ENCODE measurements at places on chromosomes 4 and X.

GRCh38 chr4:183012879-183013729 is 86.0 kb upstream of the WWC2 start:
- no peak for DNase-seq

GRCh38 chrX:8034058-8034457 is 106.8 kb upstream of the PNPLA4 start:
- DNase-seq = no peak

- DNase-seq = no peak
Measured at GRCh38 chr4:40255393-40256281, 58.8 kb downstream of the RHOH start.

DNA sequence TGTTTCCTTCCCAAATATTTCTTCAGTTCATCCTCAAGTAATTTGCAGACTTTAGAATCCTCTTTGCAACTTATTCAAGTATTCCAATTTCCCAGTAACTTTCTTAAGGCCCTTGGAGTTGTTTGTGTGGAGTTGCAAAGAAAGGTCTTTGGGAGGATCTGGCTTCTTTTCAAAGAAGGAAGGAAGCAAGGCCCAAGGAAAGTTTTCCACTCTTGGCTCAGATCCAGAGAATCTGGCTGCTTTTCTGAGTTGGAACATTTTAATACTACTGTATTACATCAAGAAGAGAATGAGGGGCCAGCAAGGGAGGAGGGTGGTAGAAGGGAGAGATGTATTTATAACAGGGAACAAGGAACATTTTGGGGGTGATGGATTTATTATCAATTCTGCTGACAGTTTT is 10.5 kb downstream of the CDX4 start:
- DNase-seq = no peak

GRCh38 chr4:173560896-173561295 is 30.9 kb upstream of the HAND2 start:
- DNase-seq = no peak

DNA sequence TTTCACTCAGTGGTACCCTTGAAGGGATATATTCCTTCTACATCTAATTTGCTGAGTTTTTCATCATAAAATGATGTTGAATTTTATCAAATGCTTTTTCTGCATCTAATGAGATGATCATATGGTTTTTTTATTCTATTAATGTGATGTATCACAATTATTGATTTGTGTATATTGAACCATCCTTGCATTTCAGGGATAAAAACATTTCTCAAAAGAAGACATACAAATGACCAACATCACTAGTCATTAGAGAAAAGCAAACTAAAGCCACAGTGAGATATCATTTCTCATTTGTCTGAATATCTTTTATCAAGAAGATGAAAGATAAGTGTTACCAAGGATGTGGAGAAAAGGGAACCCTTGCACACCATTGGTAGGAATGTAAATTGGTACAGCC is 65.7 kb upstream of the MXD4 start:
- DNase-seq = no peak

DNA sequence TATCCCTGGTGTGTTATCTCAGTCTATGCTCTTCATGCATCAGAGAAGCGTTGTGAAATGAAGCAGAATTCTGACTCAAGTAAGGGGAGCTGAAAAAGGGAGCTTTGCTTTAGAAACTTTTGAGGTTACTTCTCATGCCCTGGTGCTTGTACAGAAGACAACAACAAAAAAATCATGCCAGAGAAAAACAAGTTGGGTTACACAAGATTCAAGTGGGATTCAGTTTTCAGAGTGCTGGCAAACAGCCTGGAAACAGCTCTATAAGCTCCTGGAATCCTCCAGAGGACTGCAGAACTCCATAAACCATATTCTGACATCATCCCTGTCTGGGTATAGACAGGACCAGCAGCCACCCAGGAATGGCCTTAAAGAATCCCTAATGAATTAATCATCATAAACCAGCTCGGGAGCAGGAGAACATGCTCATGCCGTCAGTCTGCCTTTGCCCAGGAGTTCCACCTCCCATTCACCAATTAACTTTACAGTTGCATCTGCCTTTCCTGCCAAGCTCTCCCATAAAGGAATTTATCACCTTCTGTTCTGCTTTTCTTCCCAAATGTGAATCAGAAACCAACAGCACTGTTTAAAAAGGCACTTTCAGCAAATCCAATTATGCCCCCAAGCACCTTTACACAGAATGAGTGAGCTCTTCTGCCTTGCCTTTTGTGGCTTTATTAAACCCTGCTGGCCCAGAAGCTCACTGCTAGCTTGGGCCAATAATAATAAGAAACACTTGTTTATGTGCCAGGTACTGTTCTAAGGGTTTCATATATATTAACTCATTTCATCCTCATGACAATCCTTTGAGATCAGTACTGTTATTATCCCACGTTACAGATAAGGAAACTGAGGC is 54.5 kb upstream of the FBXW7 start:
- DNase-seq = no peak

DNA sequence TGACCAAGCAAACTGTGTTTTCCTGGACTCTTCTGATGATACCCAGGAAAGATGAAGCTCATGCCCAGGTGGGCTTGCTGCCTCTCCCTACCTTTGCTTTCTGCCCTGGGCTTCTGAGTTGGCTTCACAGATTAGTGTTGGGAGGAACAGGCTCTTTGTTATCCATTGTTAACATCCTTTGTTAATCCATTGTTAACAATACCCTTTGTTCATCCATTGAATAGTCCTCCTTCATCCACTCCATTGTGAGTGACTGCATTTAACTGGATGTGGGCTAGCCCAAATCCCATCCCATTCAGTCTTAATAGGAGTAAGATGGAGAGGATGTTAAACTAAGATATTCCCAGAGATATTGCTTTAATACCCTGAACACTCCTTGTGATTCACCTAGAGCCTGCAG is 199.0 kb upstream of the LNX1 start:
- no peak for DNase-seq

GRCh38 chr4:101762025-101762424 is 28.5 kb upstream of the BANK1 start:
- DNase-seq = no peak

- DNase-seq = no peak
Measured at GRCh38 chr4:55397520-55398321, 2.0 kb downstream of the TMEM165 start.

- no peak for DNase-seq
Measured at GRCh38 chr4:189302719-189303118, 638.0 kb upstream of the FRG1 start.

DNA sequence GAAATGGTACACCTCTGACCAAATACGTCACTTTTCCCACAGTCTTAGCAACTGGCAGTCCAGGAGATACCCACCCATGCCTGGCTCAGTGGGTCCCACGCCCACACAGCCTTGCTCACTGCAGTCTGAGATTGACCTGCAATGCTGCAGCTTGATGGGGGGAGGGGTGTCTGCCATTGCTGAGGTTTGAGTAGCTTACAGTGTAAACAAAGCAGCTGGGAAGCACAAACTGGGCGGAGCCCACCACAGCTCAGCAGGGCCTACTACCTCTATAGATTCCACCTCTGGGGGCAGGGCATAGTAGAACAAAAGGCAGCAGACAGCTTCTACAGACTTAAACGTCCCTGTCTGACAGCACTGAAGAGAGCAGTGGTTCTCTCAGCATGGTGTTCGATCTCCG is 52.7 kb downstream of the AMER1 start:
- no peak for DNase-seq

Measured in memory B cell (primary cell).